ENCODE measurements at places on chromosomes 2 and 18.

- peak; percentile 0 for DNase-seq
Measured at GRCh38 chr2:67215214-67216055, 181.7 kb upstream of the ETAA1 start.

DNA sequence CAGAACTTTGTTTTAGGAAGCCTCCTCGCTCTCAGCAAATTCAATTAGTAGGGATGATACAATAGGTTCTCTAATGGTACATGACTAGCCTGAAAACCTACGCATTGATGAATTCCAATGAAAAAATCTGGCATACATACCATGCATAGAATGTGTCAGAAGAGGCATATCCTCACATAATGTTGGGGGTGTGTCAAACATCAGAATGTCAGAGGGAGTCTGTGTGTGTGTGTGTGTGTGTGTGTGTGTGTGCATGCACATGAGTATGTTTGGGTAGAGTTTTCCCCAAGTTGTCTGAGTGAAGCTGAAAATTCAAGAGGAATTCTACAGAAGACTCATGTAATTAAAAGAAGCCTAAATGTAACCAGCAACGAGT lies 78.5 kb downstream of the FIGN start:
- DNase-seq = no peak

DNA sequence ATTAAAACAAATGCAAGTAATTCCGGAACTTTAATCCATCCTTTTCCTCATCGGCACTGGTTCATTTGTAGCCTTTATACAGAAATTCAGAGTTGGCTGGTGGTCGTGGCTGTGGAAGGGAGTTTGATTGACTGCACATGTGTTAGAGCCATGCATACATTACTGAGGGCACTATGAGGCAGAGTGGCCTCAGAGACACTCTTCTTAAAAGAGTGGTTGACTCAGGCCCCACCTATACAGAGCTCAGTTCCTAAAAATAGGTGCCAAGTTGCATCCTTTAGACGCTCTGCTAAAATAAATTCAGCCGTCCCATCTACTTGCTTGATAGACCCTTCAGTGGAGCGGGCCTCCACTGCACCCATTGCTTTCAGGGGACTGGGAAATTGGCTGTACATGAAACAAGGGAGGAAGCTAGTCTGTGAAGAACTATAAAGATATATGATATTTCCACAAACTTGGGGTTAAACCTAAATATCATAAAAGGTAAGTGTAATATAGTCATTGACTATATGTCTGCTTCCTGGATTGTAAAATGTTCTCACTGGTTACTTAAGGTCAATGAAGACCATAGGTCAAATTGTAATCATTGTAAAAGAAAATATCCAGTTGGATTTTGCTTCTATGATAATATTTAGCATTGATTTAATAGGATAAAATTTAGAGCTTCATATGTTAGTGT lies 298.9 kb downstream of the XIRP2 start:
- no peak for DNase-seq

GRCh38 chr2:224260372-224261020 lies 141.4 kb downstream of the FAM124B start:
- DNase-seq = no peak

DNA sequence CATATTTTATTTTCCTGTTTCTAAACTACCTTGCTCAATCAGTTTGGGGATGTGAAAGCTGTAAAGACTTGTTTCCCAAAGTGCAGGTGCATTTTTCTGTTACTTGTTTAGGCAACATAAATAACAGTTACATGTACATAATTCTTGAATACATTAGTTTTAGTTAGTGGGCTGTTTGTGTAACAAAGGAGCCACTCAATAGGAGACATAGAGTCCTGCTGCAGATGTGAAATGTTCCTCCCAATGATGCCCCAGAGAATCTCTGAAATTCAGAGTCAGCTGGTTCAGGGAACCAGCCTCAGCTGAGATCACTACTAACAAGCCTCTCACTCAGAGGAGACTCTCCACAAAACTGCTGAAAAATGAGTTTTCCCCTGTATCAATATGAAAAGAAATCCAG lies 91.5 kb upstream of the TWSG1 start:
- no peak for DNase-seq

DNA sequence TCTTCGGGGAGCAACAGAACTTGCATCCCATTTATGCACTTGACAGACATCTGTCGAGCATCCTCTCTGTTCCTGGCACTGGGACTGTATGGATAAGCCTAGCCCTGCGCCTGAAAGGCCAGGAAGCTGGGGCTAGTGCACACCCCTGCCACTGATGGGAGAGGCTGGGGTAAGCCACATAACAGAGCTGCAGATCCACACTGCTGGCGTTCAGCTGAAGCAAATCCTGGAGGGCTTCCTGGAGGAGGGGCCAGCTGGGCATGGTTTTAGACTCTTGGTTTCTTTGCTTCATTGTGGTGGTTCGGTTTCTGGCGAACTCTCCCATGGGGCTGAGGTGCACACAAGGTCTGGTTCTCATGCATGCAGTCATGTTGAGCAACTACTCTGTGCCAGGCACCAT lies 45.5 kb upstream of the FOSL2 start:
- no peak for DNase-seq

- DNase-seq = no peak
Measured at GRCh38 chr2:72583376-72583775, 242.5 kb downstream of the EXOC6B start.

DNA sequence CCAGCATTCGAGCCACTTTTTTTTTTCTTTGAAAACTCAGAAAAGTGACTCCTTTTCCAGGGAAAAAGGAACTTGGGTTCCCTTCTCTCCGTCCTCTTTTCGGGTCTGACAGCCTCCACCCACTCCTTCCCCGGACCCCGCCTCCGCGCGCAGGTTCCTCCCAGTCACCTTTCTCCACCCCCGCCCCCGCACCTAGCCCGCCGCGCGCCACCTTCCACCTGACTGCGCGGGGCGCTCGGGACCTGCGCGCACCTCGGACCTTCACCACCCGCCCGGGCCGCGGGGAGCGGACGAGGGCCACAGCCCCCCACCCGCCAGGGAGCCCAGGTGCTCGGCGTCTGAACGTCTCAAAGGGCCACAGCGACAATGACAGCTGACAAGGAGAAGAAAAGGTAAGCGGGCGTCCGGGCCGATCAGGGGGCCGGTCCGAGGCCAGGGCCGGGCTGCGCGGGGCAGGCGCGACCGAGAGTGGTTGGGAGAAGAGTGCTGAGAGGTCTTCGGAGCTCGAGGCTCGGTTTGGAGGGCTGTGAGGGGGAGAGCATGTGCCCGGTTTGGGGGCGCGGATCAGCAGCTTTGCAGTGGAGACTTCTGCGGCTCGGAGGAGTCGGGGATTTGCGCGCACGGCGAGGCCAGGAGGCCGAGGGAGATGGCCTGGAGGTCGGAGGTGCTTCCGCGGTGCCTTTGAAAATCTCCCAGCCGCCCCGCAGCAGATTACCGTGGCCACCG lies 502 bp downstream of the EPAS1 start:
- DNase-seq = peak; percentile 82

GRCh38 chr2:24204505-24204904 lies 29.7 kb downstream of the FAM228A start:
- DNase-seq = no peak

GRCh38 chr18:40875101-40875615 lies 1079.9 kb upstream of the PIK3C3 start:
- DNase-seq = no peak

DNA sequence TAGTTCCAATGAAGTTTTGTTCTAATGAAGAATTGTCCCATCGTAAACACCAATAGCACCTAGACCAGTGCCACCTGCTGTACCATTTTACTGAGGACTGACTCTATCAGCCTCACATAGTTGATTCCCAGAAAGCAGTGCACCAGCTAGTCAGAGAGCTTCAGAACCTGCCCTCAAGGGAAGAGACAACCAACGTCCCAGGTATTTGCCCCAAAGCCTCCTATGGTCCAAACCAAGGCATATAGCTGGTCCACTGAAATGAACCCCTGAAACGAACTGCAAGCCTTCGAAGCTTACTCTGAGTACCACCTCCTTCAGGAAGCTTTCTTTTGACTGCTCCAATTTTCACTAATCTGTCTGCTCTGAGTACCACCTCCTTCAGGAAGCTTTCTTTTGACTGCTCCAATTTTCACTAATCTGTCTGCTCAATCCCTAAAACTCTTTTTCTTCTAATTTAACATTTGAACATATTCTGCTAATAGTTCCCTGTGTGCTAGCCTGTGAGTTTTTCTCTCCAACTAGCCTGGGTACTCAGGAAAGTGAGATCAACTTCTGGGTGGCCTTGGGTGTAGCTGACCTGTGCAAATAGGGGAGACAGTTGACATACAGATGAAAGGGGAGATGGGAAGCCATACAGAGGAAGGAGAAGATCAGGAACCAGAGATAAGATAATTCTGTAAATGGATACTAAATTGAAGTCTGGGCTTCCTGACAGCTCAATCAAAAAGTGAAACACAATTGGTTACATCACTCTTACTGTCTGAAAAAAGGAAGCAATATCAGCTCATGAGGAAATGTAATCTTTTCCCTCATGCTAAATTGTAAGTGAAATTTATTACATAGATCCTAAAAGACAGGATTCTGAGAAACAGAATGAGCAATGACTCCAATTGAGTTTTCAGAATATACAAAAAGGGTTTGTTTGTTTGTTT lies 33.5 kb upstream of the EML4 start:
- no peak for DNase-seq

DNA sequence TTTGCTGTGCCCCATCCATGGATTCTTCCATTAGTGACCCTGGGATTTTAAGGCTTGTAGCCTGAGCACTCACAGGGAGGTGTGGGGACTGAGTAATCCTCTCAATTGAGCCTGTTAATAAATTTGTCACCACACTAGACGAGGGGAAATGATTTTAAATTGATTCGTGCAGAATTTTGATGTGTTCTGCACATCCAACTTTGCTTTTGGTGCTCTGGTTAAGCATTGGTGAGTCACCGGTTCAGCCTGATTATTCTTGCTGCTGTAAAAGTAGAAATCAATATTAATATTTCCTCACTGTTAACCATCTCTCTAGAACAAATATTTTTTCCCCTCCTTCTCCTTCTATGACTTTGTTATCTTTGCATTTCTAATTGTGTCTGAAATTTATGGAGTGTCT lies 482.0 kb downstream of the TSN start:
- no peak for DNase-seq

GRCh38 chr2:158733430-158733755 lies 61.7 kb upstream of the DAPL1 start:
- DNase-seq = no peak

GRCh38 chr2:50538147-50538546 lies 493.8 kb downstream of the NRXN1 start:
- no peak for DNase-seq

- no peak for DNase-seq
Measured at GRCh38 chr2:24038786-24039499, 8.2 kb downstream of the WDCP start.

All from CD4-positive, alpha-beta memory T cell (primary cell).